Activated CD4-positive, alpha-beta memory T cell treated with anti-CD3 and anti-CD28 coated beads, Interleukin-2, amount 10 ng/mL, durations not matched to agents 7 days and 5 days (primary cell): ENCODE measurements at places on chromosomes 6 and 20.
A peak's percentile ranks its signal among the peaks of the same experiment; 100 is the strongest.

DNA sequence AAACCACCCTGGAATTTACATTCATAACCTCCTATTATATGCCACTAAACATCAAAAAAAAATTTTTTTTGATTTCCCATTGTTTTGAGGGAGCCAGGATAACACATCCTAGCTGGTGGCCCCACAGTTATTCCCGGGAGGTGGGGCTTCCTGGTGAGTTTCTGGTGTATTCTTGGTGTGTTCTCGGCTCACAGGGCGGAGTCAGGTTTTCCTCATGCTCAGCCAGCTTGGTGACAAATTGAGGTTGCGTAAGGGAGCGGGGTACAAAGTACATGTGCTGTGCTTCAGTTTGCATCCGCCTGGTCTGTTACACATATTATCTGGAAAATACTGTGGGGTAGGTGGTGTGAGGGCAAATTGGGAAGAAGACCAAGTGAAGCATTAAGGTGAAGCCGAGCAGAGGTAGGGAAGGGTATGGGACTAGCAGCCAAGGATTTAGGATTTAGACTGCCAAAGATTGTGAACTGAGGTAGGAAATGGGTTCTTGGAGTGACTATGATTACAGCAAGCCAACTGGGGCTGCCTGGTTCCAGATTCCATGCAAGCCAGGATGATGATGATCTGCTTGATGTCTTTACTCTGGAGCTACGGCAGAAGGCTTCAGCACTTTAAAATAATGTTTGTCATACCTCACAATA is 46.2 kb upstream of the EEF1A1 start:
- DNase-seq, result no peak

- no peak for DNase-seq
Measured at GRCh38 chr20:24340933-24341332, 128.5 kb upstream of the SYNDIG1 start.

- no peak for DNase-seq
Measured at GRCh38 chr20:5836569-5836968, 86.4 kb downstream of the SHLD1 start.

DNA sequence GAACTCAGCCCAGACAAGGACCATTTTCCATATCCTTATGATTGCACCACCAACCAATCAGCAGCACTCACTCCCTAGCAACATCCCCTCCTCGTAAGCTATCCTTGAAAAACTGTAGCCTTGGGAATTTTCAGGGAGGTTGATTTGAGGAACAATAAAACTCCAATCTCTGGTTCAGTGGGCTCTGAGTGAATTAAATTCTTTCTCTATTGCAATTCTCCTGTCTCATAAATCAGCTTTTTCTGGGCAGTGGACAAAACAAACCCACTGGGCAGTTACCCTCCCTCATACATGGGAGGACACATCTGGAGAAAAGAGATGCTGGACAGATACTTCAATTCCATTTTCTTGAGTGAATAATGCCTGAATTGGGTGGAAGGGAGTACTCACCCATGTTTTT is 115.4 kb upstream of the STXBP5 start:
- DNase-seq, result no peak

DNA sequence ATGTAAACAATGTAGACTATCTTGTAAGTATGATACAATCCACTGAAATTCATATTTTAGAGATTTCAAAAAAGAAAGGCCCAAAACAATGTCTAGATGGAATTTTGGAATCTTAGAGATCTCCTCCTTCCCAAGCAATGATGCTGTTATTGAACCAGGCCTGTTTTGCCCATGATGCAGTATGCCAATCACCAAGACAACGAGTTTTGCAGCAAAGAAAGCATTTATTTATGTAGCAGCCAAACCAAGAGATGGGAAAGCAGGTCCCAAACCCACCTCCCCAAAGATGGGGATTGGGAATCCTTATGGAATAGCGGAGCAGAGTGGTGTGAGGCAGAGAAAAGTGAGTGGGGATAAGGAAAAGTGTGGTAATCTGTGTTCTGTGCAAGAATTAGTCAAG is 197.8 kb upstream of the NT5E start:
- DNase-seq, result no peak

DNA sequence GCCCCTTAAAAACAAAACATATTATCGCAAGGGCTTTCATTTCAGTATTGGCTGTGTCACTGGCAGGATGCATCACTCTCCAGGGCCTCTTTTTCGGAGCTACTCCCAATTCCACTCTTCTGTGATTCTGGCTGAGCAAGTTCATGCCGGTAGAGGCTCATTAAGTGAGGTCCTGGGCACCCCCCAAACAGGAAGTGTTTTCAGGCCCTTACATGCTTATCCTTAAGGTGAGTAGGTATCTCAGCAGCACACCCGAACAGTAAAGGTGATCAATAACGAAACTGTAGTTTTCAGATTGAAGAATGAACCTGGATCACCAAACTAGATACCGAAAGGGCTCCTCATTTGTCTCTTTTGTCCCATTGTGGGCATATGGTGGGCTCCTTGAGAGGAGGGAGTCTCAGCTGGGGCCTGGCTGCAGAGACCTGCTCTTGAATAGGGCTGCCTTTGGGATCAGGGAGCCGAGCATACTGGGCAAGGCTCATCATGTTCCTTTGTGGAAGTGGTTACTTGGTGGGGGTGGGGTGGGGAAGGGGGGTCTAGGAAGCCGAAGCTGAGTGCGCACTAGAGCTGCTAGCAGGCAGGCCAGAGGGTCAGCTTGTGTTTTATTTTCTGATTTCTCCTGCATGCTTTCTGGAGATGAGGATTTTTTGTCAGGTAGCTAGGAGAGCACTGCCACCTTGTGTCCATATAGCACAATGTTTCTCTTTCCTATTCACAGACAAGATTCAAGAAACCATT is 65.2 kb downstream of the CDS2 start:
- DNase-seq, result peak; percentile 48

DNA sequence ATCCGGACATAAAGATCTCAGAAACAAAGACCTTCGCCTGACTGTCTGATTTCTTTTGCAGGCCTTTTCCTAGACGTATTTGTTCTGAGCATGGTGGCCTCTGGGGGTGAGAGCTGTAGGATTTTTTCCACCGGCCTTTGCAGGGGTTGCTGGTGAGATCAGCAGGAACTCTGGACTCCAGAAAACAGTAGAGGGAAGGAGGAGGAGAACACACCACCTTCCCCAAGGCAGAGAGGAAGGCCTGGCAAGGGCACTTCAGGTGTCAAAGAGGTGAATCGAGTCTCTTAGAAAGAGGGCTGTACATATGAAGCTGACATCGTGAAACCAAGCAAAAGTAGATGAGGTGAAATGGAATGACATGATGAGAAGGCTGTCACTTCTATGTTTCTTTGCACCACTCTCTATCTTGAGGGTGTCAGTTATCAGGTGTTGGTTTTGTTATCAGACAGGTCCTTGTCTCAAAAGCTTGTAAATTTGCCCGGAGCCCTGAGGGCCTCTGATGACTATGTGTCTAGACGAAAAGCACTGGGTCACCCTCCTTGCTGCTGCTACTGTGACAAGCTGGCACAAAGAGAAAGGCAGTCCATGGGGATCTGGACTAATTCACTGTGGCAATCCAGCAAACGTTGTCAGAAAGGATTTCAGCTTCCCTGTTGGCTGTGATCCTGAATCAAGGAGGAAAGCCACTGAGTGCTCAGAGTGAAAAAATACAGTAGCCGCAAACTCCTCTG is 91.3 kb upstream of the MAP3K7 start:
- DNase-seq, result no peak

DNA sequence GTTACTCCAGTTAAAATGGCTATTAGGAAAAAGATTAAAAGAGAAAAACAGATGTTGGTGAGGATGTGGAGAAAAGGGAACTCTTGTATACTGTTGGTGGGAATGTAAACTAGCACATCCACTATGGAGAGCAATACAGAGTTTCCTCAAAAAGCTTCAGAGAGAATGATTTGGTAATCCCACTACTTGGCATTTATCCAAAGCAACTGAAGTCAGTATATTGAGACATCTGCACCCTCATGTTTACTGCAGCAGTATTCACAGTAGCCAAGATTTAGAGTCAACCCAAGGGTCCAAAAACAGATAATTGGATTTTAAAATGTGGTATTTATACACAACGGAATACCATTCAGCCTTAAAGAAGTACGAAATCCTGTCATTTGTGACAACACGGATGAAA is 469.5 kb downstream of the QKI start:
- DNase-seq, result no peak

DNA sequence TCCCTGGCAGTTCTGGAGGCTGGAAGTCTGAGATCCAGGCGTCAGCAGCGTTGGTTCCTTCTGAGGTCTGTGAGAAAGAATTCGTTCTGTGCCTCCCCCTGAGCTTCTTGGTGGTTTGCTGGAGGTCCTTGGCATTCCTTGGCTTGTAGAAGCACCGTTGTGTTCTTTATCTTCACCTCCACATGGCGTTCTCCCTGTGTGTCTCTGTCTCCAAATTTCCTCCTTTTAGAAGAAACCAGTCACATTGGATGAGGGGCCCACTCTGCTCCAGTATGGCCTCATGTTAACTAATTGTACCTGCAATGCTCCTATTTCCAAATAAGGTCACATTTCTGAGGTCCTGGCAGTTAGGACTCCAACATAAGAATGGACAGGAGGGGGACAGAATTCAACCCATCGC is 73.0 kb upstream of the BACH2 start:
- DNase-seq, result no peak

DNA sequence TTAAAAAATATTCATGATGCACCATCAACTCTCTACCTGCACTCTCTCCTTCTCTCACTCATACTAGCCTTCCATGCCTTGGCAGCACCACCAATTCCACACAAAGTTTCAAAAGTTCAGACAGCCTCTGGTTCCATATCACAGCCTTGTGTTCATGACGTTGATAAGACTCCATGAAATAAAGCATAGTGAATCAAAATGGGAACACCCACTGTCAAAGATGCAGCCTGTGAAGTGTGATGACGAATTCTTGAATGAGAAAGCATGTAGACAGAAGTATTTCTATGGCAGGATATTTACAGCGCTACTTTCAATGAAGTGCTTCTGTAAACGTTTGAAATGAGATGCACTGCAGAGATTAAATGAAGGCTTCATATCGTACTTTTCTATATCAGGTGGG is 77.3 kb upstream of the FERMT1 start:
- no peak for DNase-seq

DNA sequence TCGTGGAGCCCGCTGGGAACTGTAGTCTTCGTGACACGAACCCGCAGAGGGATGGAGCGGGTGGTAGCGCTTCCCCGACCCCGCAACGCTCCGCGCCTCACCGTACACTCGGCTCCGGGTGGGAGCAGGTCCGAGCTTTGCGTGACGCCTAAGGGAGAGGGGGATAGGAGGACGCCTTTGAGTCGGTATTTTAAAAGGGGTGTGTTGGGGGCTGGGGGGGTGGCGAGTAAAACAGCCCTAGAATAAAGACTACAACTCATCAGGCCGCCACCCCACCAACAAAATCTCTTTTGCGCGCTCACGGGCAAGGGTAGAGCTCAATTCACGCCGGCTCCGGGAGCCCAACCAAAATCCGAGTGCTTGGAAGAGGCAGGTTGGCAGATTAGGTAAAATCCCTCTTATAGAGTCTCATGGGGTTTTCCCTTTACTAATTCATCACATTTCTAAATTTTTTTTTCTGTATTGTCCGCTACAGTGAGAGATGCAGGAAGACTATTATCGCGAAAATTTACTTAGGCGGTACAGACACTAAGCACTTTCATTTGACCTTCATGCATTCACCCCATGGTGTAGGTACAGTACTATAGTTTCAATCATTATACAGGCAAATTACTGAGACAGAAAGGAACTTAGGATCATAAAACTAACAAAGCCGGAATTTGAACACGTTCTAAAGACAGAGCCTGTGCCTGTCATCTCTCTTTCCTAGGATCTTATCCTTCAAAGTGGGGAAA is 706 bp upstream of the SNX14 start:
- no peak for DNase-seq

DNA sequence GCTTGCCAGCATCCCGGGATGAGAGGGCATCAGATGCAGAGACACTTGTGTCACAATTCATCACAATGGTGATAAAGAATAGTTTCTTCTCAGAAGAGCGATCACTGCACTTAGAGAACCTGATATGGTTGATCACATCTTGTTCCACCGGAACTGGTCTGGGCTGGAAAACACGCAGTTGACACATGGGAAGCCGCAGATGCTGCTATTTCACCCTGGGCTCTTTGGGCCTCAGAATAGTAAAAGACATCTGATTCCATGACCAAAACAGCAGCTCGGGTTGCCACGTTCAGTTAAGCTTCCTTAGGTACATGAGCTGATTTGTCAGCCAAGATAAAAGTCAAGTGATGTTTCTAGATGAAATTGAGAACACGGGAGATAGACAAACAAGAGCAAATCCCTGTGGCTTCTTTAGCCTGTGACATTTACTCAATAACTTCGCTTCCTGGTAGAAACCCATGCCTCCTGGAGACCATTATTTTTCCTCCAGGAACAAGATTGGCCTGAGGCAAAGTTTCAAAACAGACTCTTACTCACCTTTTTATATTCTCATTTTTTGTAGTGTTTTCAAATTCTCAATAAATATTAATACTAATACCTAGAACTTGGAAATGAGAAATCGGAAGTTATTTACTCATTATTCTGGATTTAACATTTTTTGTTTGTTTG is 59.4 kb downstream of the TRMT6 start:
- no peak for DNase-seq

DNA sequence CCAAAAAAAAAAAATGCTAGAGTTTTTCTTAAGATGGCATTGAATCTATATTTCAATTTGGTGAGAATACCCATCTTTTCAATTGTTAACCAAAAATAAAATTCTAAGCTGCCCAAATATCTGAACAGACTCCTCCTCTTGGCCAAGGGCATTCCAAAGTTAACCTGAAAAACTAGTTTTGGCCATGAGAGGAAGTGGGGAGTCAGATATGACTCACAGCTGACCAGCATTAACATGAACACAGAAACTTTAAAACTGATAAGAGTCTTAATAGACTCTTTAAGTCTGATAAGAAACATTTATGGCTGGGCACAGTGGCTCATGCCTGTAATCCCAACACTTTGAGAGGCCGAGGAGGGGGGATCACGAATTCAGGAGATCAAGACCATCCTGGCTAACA is 171.3 kb downstream of the FAXC start:
- DNase-seq, result no peak

DNA sequence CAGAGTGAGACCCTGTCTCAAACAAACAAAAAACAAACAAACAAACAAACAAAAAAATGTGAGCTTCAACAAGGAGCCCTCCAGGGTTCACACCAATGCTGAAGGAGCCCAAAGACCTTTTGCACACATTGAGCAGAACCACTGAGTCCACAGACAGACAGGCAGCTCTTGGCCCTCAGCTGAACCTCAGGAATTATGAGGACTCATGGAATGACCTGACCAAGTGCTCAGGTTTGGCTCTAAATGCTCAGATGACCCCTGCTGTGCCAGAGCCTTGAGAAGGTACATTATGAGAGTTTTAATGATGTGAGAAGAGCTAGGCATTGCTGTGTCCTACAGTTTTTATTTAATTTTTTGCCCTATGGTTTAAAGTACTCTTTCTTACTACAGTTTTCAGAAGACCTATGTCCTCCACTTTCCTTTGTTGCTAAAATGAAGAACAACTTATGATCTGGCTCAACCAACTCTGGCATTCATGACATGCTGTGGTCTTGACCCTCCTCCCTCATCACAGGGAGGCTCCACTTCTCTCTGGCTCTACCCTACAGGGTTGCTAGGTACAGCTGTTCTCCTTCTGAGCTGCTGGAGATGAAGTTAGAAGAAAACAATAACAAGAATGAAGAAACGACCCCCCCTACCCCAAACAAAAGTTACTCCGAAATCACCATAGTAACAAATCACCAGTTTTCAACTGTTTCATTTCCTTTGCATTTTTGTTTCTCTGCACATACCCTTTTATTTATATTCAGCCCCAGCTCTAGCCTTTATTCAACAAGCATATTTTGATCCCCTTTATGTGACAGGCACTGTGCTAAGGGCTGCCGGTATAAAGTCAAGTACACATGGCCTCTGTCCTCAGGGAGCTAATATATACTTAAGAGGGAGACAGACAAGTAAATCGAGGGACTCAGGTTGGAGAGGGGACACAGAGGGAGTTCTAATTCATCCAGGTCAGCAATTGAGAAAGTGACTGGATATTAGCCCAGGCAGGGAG is 128.7 kb upstream of the TRAF3IP2 start:
- no peak for DNase-seq
